Diencephalon (tissue), 1 donor: ENCODE measurements at places on chromosomes 6 and 20. TPM values are rescaled to one million over a fixed set of nuclear protein-coding genes. Genes with fewer than 3 reads are reported as not detected.

The SCGN gene
- 13.8 TPM for total RNA-seq

The MATN4 gene
- total RNA-seq = 4.8 TPM

The FAM209B gene
- not detected for total RNA-seq

The NOTCH4 gene
- total RNA-seq = 8.8 TPM

The VGLL2 gene
- total RNA-seq = 0.46 TPM

The MCUR1 gene
- 30.2 TPM for total RNA-seq

The TENT5A gene
- 13.1 TPM for total RNA-seq

The RFX6 gene
- total RNA-seq = not detected

The LIN28B gene
- total RNA-seq = 4.2 TPM

The MMP24 gene
- 80.5 TPM for total RNA-seq

The SLC22A16 gene
- not detected for total RNA-seq

The HRH3 gene
- total RNA-seq = 2.3 TPM

The ZNF133 gene
- total RNA-seq = 17.5 TPM

The ENPP3 gene
- 1.2 TPM for total RNA-seq

The ANKEF1 gene
- 5.5 TPM for total RNA-seq

The BFSP1 gene
- total RNA-seq = 2.5 TPM

The SLC12A5 gene
- 113 TPM for total RNA-seq

The NR2E1 gene
- 11.1 TPM for total RNA-seq

The FNDC11 gene
- 3.5 TPM for total RNA-seq

The FILIP1 gene
- 5.3 TPM for total RNA-seq

The THEMIS gene
- total RNA-seq = not detected

The SMIM26 gene
- total RNA-seq = 73.8 TPM

The GZF1 gene
- total RNA-seq = 20.1 TPM

The CFB gene
- 3.2 TPM for total RNA-seq

The NRSN1 gene
- 31.4 TPM for total RNA-seq

The ZNF184 gene
- 22.8 TPM for total RNA-seq

The DNAAF9 gene
- total RNA-seq = 42.0 TPM

The TRIM31 gene
- total RNA-seq = not detected
